ELR (cell line): ENCODE measurements at places on chromosomes 7 and 10.

GRCh38 chr7:31114593-31115343, 62.7 kb downstream of the ADCYAP1R1 start:
- peak; percentile 56 for DNase-seq

DNA sequence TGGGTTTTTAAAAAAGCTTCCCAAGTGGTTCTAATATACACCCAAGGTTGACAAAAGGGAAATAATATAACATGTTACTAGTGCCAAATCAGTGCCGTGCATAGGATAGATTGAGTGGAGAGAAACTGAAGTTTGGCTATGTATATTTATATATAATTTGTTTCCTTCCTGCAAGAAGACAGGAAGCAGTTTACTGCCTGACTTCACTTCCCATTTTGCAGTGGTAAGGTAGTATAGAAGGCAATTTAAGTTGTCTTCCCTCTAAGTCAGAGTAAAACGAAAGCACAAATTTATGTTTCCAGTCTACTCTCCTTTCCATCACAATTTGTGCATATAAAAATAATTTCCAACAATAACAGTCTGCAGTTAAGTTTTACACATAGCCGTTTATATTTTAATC, 3.4 kb upstream of the HYCC1 start:
- no peak for DNase-seq

DNA sequence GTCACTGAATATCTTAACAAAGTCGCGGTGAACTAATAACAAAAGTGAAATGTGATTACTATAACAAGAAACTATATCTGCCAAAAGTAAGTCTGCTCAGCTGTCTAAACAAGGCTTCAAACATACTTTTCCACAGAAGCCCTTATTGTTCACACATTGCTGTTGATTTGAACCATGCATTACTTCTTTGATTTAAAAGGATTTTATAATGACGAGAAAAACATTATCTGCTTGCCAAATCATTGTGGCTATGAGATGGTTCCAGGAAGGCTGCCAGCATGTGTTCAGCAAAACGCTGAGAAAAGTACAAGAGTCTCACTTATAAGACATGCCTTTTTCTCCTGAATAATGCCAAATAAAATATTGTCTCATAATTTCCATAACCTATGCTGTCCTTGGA, 24.4 kb downstream of the RNF133 start:
- no peak for DNase-seq

GRCh38 chr7:70779321-70779720, 352.6 kb upstream of the GALNT17 start:
- DNase-seq: no peak

DNA sequence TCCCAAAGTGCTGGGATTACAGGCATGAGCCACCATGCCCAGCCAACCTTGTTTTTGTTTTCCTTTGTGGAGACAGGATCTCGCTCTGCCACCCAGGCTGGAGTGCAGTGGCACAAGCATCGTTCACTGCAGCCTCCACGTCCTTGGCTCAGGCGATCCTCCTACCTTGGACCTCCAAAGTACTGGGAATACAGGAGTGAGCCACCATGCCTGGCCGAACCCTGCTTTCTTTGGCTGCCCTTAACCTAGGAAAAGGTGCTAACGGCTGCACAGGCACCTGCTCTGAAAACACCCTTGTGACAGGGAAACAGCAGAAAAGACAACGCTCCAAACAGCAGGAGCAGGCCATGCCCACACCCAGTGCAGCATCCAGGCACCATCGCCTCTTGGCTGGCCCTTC, 71.9 kb downstream of the OAT start:
- no peak for DNase-seq

DNA sequence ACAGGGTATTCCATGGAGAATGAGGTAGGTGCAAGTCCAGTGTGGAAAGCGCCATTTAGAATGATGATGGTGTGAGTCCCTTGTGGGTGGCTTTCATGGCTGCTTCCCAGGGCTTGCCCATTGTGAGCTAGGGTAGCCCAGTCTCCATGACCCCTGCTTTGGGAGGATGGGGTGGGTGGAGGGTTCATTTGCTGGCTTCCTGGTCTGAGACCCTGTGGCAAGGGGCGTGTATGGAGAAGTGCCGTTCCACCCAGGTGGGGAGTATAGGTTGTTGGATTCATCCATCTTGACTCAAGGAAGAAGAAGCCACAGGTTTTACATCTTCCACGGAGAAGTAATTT, 27.7 kb downstream of the CCM2 start:
- no peak for DNase-seq

GRCh38 chr7:157498657-157499056, 161.9 kb downstream of the DNAJB6 start:
- DNase-seq: no peak

- peak; percentile 3 for DNase-seq
Measured at GRCh38 chr10:16756561-16757221, 60.5 kb downstream of the RSU1 start.

DNA sequence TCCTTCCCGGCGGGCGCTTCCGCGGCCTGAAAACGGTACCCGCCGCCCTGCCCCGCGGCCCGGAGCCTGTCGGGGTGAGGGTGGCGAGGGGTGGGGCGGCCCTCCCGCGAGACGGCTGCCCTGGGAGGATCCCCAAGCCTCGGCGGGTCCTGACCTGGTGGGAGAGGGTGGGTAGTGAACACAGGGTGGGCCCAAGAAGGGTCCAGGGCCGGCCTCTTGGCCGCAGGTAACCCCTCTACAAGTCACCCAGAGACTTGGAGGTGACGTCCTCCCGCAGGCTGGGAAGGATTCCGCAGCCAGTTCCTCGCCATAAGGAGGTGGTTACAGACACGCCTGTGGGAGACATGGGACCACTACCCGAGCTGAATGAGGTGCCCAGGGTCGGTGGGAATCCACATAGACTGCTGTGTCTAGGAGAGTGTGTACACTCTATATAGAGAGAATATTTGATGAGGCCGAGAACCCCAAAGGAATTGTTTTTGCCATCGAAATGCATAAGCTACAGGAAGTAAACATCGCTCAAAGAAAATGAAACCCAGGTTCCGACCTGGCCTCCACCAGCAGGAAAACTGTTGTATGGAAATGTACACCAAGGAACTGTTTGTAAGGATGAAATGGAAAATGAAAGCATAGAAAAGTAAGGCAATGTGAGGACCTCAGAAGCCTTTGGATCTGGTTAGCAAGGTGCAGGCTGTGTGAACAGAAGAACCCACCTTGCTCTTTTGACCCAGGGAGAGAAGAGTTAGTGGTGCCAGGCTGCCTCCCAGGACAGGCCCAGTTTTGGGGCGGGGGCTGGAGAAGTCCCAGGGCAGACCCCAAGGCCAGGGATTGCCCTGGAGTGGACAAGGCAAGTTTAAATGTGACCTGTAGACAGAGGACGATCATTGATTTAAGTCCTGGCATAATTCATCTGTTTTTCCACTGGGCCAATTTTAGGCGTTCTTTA, 659 bp downstream of the OPTN start:
- peak; percentile 59 for DNase-seq

DNA sequence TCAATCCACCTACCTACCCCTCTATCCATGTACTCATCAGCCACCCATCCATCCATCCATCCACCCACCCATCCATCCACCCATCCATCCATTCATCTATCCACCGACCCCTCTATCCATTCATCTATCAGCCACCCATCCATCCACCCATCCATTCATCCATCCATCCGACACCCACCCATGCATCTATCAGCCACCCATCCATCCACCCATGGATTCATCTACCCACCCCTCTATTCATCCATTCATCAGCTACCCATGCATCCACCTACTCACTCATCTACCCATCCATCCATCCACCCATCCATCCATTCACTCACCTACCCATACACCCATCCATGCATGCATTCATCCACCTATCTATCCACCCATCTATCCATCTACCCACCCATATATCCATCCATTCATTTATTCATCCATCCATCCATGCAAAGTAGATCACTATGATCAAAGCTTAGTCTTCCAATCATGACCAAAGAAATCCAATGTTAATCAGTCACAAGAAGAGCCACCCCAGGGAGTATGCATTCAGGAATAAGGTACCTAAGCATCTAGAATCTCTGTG, 27.7 kb upstream of the ZNF467 start:
- no peak for DNase-seq

GRCh38 chr7:151453326-151453791, 13.4 kb upstream of the CRYGN start:
- DNase-seq: no peak

DNA sequence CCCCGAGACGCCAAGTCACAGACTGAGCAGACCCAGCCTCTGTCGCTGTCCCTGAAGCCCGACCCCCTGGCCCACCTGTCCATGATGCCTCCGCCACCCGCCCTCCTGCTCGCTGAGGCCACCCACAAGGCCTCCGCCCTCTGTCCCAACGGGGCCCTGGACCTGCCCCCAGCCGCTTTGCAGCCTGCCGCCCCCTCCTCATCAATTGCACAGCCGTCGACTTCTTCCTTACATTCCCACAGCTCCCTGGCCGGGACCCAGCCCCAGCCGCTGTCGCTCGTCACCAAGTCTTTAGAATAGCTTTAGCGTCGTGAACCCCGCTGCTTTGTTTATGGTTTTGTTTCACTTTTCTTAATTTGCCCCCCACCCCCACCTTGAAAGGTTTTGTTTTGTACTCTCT, 215.6 kb downstream of the TCF7L2 start:
- DNase-seq: no peak

DNA sequence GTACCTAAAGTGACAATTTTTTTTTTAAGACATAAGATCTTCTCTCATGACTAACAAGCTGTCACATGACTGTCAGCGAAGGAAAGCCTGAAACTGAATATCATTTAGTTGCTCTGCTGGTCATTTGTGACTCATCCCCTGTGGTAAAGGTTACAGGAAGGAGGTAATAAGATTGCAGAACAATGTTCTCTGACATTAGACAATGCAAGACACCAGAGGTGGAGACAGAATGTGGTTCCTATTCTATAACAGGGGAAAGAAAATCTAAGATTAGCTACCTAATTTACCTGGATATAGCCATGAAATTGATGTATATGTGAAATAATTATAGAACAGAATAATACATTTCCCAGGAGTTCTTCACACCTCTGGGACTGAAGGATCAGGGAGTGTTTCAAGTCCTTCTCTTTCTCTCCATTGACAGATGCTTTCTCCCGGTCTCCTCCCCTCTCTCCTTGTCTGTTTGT, 47.7 kb downstream of the LRGUK start:
- DNase-seq: peak; percentile 92

DNA sequence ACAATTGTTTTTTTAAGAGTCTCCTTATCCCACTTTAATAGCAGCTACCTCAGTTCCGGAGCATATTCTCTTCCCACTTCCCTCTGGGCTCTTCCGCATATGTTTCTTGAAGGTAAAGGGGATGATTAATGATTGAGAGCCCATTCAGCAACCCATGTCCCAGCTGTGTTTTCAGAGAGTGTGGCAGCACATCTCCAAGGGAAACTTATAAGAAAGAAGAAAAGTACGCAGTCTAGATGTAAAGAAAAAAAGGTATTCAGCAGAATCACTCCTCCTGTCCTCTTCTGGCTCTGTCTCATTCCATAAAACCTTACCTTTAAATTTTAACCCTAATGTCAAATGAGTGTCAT, 9.7 kb upstream of the ANKRD7 start:
- no peak for DNase-seq

- peak; percentile 80 for DNase-seq
Measured at GRCh38 chr10:75209921-75210281, 695 bp upstream of the VDAC2 start.

DNA sequence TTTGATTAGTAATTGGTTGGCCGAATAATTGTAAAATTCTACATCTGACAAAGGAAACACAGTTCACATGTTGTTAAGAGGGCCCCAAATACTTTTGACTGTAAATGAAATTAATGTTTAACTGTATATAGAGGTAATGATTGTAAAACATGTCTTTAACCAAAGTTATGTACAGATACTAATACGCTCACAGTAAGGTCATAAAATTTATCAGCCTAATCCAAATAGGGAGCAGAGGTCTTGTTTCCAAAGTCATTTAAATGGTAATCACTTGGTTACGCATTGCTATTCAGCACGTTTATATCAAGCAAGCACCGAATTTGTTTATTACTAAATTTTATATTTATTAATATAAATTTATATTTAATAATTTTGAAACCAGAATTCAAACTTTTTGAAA, 1.4 kb downstream of the PHYHIPL start:
- DNase-seq: no peak

DNA sequence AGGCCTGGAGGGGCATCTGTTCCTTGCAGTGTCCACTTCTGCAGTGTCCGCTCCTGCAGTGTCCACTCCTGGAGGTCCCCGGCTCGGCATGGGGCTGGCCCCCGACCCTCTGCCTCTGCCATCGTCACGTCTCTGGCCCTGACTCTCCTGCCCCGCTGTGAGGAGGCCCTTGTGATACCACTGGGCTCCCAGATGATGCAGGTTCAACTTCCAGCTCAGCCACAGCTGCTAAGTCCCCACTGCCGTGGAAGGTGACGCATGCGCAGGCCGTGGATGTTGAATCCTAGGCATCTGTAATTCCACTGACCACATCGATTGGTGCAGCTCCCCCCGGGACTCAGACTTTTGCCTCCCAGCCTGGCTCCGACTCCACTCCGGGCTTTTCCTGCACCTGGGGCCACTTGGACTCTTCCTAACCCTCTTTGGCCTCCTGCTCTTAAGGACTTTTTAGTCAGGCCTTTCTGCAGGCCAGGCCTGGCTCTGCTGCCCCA, 95.1 kb downstream of the GLRX3 start:
- no peak for DNase-seq

DNA sequence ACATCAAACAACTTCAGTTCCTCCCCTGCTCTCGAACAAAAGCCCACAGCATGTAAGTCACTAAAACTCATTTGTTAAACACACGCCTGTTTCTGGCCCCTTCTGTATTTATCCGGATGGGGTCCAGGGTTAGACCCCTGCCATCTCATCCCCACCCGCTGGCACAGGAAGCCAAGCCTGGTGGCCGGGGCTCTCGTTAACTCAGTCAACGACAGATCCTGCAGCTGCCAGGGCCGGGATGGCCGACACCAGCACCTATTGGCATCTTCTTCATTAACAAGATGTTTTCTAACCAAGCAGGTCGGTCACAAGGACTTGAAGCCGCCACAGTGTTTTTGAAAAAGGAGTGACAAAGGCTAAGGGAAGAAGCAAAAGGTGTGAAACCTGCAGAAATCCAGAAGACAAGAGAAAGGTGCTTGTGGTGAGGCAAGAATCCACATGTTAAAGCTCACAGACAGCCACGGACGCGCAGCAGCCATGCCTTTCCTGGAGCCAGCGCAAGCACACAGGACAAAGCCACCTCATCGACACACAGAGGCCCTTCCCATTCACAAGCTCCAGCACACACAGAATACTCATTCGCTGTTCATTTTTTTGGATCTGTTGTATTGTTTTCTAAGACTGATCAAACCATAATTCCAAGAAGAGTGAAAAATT, 202.7 kb downstream of the DIP2C start:
- DNase-seq: no peak
